ENCODE measurements at places on chromosomes 4 and X.

DNA sequence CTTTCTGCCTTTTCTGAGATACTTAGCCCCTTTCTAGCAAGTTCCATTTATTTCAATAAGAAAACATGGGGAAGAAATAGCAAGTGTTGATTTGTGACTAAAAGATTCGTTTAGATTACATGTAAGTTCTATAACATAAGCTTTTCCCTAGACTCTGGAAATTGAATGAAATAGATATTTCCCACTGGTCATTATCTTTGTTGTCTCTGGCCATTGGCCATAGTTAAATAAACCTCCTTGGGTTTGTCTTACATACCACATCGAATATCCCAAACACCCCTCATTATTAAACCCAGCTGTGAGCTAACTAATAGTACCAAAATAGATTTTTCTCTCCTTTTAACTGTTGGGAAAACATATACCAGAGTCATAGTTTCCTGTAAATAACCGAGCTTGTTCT lies 534.8 kb downstream of the IQCM start:
- no peak for DNase-seq

DNA sequence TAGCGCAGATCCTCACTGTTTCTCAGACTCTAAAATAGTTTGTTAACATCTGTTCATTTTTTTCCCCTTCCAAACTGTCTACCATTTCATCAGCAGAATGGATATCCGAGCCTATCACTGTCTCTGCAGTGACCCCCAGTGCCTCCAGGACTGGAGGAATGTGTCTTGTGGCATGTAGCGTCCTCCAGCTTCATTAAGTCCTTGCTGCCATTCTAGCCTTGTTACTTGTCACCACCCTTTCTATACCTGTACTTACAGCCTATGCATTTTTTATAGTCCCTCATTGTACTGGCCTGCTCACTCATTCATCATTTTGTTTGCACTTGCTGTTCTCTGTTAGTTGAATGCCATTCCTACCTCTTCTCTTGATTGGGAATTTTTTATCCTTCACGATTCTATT lies 179.1 kb downstream of the BMPR1B start:
- no peak for DNase-seq

DNA sequence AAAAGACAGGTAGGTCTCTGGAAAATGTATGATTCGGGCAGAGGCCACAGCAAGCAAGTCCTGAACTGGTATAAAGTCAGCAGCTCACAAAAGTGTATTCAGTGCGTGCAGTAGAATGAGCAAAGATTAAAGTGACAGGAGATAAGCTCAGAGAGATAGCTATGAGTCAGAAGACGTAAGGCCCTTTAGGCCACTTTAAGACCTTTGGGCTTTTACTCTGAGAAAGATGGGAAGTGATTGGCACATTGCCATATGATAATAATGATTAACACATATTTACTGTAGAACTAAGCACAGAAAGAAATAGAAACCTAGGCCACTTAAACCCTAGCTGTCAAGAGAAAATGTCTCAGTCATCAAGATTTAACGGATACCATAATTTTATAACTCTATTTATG lies 51.7 kb downstream of the TBCK start:
- DNase-seq = no peak

- DNase-seq = no peak
Measured at GRCh38 chrX:108993909-108994308, 257.5 kb upstream of the IRS4 start.

GRCh38 chr4:6348408-6348807 lies 78.8 kb downstream of the WFS1 start:
- DNase-seq = no peak

DNA sequence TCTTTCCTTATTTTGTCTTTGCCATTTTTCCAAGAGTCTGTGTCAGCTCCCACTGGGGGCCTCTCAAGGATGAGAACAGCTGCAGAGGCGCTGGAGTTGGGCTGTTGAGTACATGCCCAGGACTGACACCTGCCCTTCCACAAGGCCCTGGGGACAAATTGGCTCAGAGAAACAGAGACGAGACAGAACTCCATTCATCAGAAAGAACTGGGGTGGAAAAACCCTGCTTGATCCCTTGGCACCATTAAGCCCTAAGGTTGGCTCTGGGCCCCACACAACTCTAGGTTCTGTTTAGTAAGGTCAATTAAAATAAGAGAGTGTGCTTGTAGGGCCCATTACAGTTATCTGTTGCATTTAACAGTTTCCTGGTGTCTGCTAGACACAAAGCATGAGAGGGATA lies 63.6 kb downstream of the DCX start:
- peak; percentile 4 for DNase-seq

DNA sequence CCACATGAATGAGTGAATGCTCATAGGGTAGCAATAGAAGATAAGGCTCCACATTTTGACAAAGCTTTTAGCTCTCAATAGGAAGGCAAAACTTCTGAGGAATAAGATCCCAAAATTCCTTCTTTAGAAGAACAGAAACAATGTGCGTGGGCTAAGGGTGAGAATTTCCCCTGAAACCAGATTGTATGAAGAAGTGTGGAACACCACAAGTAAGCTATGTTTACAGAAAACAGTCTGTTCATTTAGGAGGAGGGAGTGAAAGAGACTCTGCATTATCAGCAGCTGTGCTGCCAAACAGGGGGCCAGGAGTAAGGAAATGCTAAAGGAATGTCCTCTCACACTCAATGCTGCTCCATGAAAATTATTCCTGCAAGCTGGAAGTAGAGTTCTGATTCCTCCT lies 851.6 kb downstream of the CENPC start:
- peak; percentile 2 for DNase-seq

GRCh38 chrX:21373637-21374162 lies 518 bp upstream of the CNKSR2 start:
- no peak for DNase-seq

DNA sequence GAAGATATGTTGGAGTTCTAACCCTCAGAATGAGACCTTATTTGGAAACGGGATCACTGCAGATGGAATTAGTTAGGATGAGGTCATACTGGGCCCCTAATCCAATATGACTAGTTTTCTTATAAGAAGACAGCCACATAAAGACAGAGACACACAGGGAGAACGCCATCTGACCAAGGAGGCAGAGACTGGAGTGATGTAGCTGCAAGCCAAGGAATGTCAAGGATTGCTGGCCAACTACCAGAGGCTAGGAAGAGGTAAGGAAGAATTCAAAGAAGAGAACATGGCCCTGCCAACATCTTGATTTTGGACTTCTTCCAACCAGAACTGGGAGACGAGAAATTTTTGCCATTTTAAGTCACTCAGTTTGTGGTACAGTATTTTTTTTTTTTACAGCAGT lies 152.8 kb upstream of the DIPK2B start:
- no peak for DNase-seq

DNA sequence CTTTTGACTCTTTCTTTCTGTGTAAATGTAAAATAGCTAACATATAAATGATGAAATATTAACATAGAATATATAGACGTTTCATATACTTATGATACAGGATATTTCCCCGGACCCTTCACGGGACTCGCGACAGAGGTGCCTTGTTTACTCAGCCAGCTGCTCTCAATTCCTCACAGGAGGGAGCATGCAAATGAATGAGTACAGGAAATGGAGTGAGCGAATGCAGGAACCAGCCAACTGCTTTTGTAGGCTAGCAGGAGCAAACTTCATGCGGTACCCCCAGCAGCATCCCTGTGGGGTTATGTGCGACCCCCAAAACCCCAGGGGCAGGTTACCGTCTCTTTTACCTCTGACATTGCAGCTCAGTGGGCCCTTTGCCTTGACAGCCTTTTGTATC lies 110.3 kb upstream of the PDHA2 start:
- no peak for DNase-seq

DNA sequence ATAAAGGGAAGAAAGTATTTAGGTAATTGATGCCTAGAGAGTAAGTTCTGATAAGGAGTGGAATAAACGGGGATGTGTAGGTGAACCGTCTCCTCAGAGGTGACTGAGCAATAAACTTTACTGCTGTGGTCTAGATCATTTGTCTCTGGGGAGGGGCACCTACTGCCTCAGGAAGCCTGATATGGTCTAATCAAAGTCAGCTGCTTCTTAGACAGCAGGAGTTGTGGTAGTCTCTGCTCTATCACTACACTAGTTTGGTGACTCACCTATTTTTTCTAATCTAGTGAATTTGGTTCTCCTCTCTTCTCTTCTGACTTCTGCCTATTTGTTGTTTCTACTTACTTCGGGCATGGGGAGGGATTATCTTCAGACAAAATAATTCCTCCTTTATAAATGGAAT lies 95.1 kb upstream of the STIM2 start:
- no peak for DNase-seq

GRCh38 chrX:10797466-10797865 lies 177.1 kb upstream of the MID1 start:
- DNase-seq = no peak

GRCh38 chr4:184279496-184280061 lies 61.9 kb upstream of the ENPP6 start:
- no peak for DNase-seq

DNA sequence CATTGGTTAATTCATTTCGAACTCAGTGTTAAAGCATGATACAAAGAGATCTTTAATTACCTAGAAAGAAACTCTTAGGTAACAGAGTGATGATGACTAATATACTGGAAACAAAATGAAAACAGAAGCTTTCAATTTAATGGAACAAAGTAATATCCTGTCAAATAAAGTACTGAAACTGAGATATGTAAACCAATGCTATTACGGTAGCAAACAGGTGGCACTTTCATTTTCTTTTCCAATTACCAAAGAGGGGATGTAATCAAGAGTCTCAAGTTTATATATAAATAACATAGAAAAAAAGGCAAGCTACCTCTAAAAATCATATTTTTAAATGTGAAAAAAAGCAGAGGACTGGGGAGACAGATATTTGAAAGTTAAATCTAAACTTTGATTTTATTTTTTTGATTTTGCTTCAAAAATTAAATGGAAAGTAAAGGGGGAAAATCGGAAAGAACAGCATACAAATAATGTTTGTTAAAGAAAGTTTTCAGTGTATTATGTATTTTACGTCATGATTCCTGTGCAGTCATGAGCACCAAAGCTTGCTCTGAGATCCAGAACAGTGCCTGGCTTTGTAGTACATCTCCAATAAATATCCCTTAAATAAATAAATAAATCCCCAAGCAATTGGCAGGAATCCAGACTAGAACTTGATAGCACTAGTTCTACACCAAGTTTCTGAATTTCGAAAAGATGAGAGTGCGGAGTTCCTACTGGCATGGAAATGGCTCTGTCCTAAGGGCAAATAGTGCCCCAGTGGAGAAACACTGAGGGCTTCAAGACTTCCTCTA lies 25.0 kb upstream of the RAPGEF2 start:
- DNase-seq = no peak

DNA sequence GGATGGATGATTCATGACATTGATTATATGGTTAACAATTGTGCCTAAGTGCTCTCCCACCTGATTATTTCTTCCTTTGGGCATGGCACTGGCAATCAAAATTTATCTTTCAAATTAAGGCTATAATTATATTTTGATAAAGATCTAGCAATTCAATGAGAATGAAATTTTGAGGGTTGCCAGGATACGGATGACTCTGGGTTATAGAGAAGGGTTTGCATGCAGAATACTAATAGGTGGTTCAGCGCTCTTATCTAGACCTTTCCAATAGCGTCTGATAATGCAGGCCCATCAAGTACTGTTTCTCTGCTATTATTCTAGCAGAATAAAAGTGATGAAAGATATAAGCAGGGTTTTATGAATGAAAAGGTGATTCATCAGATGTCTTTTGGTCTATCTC lies 74.9 kb upstream of the SCML1 start:
- DNase-seq = no peak

DNA sequence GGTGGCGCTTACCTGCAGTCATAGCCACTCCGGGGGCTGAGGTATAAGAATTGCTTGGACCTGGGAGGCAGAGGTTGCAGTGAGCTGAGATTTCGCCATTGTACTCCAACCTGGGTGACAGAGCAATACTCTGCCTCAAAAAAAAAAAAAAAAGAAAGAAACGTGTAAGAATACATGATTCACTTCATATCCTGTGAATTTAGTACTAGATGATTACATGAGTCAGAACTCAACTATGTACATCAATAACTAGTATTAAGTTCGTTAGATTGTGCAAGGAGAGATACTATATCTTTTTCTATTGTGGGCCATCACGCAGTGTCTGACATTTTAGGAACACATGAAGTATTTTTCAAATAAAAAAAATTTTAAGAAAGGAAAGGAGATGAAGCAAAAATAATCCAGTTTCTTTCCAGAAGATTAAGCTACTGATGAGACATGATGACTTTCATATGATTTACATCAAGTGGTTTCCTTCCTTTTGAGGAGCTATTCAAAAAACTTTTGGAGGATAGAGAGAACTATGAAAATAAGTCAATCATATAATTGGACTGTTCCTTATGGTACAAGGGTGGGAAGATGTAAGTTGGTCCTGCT lies 64.7 kb upstream of the EXOC1L start:
- DNase-seq = no peak

GRCh38 chr4:25913851-25914669 lies at the start of gene SMIM20:
Gene SMIM20, plus strand, starts transcription at chr4:25914220. Its CDS starts 94 bp downstream, at chr4:25914314.
- DNase-seq = peak; percentile 96

DNA sequence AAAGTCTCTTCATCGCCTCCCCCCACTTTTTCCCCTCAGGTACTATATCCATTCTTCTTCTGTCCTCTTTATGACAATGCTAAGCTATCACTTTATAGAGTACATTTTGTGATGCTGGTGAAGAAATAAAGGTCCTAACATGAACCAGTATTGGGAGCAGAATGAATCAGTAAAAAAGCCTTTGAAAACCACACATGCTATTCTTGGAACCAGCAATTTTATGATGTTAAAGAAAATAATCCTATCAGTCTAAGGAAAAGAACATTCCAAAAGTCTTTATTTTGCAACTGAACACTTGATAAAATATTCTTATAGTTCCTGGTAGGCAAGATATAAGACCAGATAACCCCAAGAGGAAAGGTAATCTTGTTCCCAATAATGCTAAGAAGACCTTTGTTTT lies 107.8 kb upstream of the MCF2 start:
- DNase-seq = no peak

GRCh38 chrX:97389761-97390192 lies 506.1 kb downstream of the RPA4 start:
- no peak for DNase-seq

DNA sequence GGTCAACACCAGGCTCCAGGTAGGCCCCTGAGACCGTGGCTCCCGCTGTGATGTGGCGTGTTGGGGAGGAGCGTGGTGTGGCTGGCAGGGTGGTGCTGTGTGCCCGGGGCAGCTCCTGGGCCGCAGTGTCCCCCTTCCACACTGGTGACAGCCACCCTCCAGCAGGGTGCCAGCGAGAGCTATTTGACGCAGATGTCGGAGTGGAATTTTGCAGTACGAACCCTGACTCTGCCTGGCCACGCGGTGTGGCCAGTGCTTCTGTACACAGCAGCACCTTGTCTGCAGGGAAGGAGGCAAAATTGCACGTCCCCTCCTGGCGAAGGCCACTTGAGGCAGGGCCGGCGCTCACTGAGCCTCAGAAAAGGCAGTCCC lies 53.2 kb downstream of the CPZ start:
- no peak for DNase-seq
